HepG2 (cell line): ENCODE measurements at places on chromosomes 5 and 9. TPM values are rescaled to one million over a fixed set of nuclear protein-coding genes. Genes with fewer than 3 reads are reported as not detected.

DNA sequence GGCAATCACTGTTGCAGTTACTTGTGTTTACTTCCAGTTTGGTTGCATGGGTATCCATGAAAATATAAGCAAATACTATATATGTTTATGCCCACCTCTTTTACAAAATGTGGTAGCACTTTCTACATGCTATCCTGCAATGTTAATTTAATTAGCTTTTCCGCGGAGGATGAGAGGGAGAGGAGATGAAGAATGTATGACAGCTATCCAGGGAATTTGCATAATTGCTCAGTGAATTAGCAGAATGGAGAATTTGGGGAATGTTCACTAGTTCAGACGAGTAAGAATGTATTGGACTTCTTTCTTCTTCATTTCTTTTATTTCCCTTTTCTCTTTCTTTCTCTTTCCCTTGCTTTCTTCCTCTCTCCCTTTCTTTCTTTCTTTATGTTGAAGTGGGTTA is 140.7 kb upstream of the SLC28A3 start:
- no peak overlapping the region for H3K27ac ChIP-seq
- no peaks in the 10 kb centered on the region for H3K36me3 ChIP-seq
- DNase-seq, result no peak

DNA sequence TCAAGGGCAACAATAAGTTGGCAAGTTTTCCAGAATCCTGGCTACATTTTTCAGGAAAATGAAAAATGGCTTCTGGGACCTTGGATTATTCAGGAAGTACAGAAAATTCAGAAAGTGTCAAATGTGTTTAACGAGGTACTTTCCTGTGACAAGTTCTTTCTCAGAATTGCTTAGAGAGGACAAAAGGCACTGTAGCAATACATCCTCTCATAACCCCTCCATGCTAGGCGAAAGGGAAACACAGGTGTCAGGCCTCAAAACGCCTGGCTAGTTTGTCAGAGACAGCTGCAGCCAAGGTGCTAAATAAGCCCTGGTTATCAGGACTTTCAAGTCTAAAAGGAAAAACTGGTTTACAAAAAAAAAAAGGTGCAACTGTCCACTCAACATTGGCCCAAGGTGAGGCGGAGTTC is 115.2 kb downstream of the GNAQ start:
- no peak overlapping the region for H3K4me3 ChIP-seq
- peaks cover 25% of the 10 kb centered on the region for H3K36me3 ChIP-seq
- DNase-seq, result no peak
- no peaks in the 10 kb centered on the region for H3K4me1 ChIP-seq
- H3K27me3 ChIP-seq, result no peaks in the 10 kb centered on the region

- H3K4me1 ChIP-seq, result peaks cover 54% of the 10 kb centered on the region
- DNase-seq, result no peak
- H3K36me3 ChIP-seq, result peaks cover 13% of the 10 kb centered on the region
- H3K27me3 ChIP-seq, result no peaks in the 10 kb centered on the region
These were observed 7.0 kb upstream of the SPOUT1 start for GRCh38 chr9:128836509-128837145.

DNA sequence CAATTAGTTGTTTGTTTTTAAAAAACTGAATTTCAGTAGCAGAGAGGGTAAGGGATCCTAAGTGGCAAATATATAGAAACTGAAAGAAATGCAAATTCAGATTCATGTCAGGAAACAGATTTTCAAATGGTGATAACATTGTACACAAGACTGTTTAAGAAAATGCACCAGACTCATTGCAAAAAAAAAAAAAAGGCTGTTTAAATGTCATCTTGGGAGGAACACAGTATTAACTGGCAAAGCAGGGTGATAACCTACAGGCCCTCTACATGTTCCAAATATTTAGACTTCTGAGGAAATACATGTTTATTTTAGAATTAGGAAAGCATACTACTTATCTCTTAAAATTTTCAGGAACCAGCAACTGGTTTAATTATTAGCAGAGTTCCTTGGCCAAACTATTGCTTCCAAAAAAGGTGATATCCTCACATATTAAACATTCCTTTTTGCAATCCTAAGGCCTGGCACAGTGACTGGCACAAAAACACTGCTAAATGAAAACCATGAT is 114.5 kb downstream of the TSSK1B start:
- peaks cover 12% of the 10 kb centered on the region for H3K4me1 ChIP-seq
- H3K27me3 ChIP-seq, result no peaks in the 10 kb centered on the region; the same call in 1 of the 2 replicates
- DNase-seq, result no peak

- H3K36me3 ChIP-seq, result no peaks in the 10 kb centered on the region
- DNase-seq, result no peak
- no peak overlapping the region for H3K4me3 ChIP-seq
- H3K27me3 ChIP-seq, result no peaks in the 10 kb centered on the region
These were observed 945.9 kb downstream of the CDH18 start for GRCh38 chr5:19042106-19042505.

DNA sequence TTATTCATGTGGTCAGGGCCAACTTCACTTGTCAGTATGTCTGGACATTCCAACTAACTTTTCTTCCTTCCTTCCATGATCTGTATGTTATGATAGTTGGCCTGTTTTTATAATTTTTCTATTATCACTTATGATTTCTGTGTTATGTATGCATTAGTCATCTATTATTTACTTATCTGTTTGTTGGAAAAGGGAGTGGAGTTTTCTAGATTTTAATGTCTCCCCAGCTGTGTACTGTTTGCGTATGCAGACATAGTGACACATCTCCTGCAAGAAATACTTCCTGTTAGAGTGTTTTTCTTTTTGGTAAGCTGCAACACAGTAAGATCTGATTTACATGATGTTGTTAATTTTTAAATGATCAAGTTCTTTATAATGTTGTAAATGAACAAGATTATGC is 8.7 kb upstream of the INSYN2B start:
- H3K4me3 ChIP-seq, result no peak overlapping the region
- no peaks in the 10 kb centered on the region for H3K27me3 ChIP-seq
- no peak overlapping the region for H3K27ac ChIP-seq
- no peak for DNase-seq

DNA sequence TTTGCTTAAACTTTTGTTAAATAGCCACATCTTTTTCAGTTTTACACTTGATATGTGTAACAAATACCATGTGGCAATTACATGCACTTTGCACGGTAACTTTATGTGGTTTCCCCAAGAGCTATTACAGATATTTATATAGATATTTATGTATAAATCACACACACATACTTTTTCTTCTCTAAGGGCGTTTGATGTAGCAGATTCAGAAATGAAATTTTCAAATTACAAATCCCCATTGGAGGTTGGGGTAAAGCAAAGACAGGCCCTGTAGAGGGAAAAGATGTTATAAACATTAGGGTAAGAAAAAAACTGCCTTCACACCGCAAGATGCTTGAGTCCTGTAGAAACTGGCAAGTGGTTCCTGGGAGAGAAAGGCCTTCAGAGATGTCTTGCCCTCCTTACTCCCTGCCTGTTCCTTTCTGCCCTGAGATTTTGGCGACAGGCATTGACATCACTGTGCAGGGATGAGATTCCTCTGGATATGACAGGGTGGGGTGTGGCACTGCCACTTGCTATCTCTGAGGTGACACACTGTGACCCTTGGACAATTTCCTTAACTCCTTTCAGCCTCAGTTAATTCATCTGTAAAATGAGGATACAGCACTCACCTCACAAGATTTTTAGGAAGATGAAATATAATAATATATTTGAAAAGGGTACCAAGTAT is 177.9 kb upstream of the TUT7 start:
- no peaks in the 10 kb centered on the region for H3K36me3 ChIP-seq
- DNase-seq, result no peak
- H3K4me3 ChIP-seq, result no peak overlapping the region
- H3K27ac ChIP-seq, result no peak overlapping the region

GRCh38 chr5:62111428-62111827 is 194.6 kb upstream of the KIF2A start:
- no peaks in the 10 kb centered on the region for H3K4me1 ChIP-seq
- H3K4me3 ChIP-seq, result no peak overlapping the region
- H3K36me3 ChIP-seq, result no peaks in the 10 kb centered on the region
- no peak for DNase-seq
- no peak overlapping the region for H3K27ac ChIP-seq
- no peaks in the 10 kb centered on the region for H3K27me3 ChIP-seq

DNA sequence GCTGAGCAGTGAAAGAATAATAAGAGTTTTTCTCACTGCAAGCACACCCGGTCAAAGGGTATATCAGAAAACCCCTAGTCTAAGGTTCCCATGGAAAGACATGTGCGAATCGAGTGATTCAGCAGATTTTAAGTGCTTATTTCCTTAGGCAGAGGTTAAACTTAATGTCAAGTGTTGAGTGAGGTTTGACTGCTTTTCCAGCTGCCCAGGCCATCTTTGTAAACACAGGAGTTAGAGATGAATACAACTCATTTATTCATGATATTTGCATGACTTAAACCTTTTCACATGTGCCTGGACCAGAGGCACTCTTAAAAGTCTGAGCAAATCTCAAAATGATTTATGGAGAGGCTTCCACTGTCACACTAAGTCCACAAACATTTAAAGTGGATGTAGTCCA is 137.8 kb upstream of the RGMB start:
- H3K27ac ChIP-seq, result no peak overlapping the region
- H3K27me3 ChIP-seq, result no peaks in the 10 kb centered on the region
- H3K36me3 ChIP-seq, result no peaks in the 10 kb centered on the region
- H3K4me1 ChIP-seq, result no peaks in the 10 kb centered on the region

DNA sequence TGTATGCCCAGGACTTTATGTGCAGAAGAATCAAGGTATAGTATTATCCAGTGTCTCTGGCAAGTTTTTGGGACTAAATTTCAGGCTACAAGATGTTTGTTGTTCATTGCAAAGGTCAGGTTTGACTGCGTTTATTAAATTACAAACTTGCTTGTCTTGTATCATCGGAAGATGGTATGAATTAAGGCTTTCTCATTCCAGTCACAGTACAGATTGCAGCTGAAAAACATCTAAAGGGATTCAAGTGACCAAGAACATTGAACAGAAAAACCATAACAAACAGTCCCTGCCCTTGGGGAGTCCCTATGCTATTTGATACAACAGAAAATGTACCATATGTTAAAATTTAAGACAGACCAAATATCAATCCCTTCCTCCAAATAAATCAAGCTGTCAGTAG is 244.7 kb upstream of the TNC start:
- H3K4me3 ChIP-seq, result no peak overlapping the region
- no peaks in the 10 kb centered on the region for H3K36me3 ChIP-seq
- no peaks in the 10 kb centered on the region for H3K27me3 ChIP-seq
- no peak overlapping the region for H3K27ac ChIP-seq
- no peak for DNase-seq

GRCh38 chr9:129408535-129409215 is 212.2 kb downstream of the C9orf50 start:
- H3K27ac ChIP-seq, result no peak overlapping the region
- H3K4me1 ChIP-seq, result peaks cover 77% of the 10 kb centered on the region
- no peaks in the 10 kb centered on the region for H3K36me3 ChIP-seq
- H3K4me3 ChIP-seq, result no peak overlapping the region
- peaks cover 1% of the 10 kb centered on the region; the same call in 1 of the 2 replicates for H3K27me3 ChIP-seq
- no peak for DNase-seq

DNA sequence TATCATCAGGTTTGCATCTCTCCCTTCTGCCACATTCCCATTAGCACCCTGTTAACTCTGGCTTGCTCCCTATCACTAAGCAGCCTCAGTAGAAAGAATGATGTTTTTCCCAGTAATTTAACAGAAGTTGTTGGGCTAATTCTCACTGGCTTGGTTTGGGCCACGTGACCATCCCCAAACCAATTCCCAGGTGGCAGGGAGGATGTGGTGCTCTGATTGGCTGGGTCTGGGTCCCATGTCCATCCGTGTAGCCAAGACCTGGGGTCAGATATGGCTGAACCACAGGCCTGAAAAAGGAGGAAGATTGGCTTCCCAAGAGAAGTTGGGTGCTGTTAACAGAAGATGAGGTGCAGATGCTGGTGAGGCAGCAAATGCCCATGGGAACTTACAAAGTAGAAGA is 122.0 kb downstream of the BOD1 start:
- no peak overlapping the region for H3K27ac ChIP-seq
- no peaks in the 10 kb centered on the region for H3K36me3 ChIP-seq
- peaks cover 28% of the 10 kb centered on the region for H3K4me1 ChIP-seq
- DNase-seq, result no peak
- H3K27me3 ChIP-seq, result peaks cover 37% of the 10 kb centered on the region; the same call in 1 of the 3 replicates
- no peak overlapping the region for H3K4me3 ChIP-seq

GRCh38 chr9:7117676-7118561 is 360.1 kb downstream of the KDM4C start:
- peaks cover 6% of the 10 kb centered on the region; the same call in 2 of the 3 replicates for H3K36me3 ChIP-seq
- H3K27me3 ChIP-seq, result no peaks in the 10 kb centered on the region
- H3K4me1 ChIP-seq, result no peaks in the 10 kb centered on the region
- no peak overlapping the region for H3K4me3 ChIP-seq
- DNase-seq, result no peak
- H3K27ac ChIP-seq, result no peak overlapping the region

GRCh38 chr5:73306741-73307275 is 133.8 kb downstream of the TMEM174 start:
- DNase-seq, result no peak
- no peak overlapping the region for H3K27ac ChIP-seq
- H3K36me3 ChIP-seq, result no peaks in the 10 kb centered on the region
- H3K4me1 ChIP-seq, result no peaks in the 10 kb centered on the region
- peaks cover 51% of the 10 kb centered on the region; the same call in 2 of the 3 replicates for H3K27me3 ChIP-seq

GRCh38 chr5:173907686-173908371 is 19.7 kb downstream of the CPEB4 start:
- DNase-seq, result no peak
- H3K36me3 ChIP-seq, result 0 out of 2 replicates have a peak, but pooled peaks cover 2% of the 10 kb centered on the region
- no peak overlapping the region for H3K4me3 ChIP-seq
- no peak overlapping the region for H3K27ac ChIP-seq
- no peaks in the 10 kb centered on the region for H3K27me3 ChIP-seq

GRCh38 chr9:78030296-78030552 is 1.4 kb downstream of the GNAQ start:
- H3K4me1 ChIP-seq, result peaks cover 51% of the 10 kb centered on the region
- no peak for DNase-seq
- no peaks in the 10 kb centered on the region for H3K27me3 ChIP-seq
- H3K36me3 ChIP-seq, result no peaks in the 10 kb centered on the region
- peak overlapping the region; percentile 87 for H3K4me3 ChIP-seq

Gene SLC6A3
- total RNA-seq, result not detected in 2 replicates

Gene GRK6
- total RNA-seq, result 16.1 and 19.9 TPM in 2 replicates

Gene PRLR
- 13.3 and 22.2 TPM in 2 replicates for total RNA-seq

Gene NR3C1
- 24.3 and 30.0 TPM in 2 replicates for total RNA-seq

Gene SLC27A6
- not detected in 2 replicates for total RNA-seq

Gene SMIM3
- total RNA-seq, result 11.6 and 14.1 TPM in 2 replicates

Gene C5orf58
- not detected in 2 replicates for total RNA-seq

Gene CCDC152
- 0.15 and 0.20 TPM in 2 replicates for total RNA-seq
